ENCODE measurements at places on chromosomes 6 and 20.

DNA sequence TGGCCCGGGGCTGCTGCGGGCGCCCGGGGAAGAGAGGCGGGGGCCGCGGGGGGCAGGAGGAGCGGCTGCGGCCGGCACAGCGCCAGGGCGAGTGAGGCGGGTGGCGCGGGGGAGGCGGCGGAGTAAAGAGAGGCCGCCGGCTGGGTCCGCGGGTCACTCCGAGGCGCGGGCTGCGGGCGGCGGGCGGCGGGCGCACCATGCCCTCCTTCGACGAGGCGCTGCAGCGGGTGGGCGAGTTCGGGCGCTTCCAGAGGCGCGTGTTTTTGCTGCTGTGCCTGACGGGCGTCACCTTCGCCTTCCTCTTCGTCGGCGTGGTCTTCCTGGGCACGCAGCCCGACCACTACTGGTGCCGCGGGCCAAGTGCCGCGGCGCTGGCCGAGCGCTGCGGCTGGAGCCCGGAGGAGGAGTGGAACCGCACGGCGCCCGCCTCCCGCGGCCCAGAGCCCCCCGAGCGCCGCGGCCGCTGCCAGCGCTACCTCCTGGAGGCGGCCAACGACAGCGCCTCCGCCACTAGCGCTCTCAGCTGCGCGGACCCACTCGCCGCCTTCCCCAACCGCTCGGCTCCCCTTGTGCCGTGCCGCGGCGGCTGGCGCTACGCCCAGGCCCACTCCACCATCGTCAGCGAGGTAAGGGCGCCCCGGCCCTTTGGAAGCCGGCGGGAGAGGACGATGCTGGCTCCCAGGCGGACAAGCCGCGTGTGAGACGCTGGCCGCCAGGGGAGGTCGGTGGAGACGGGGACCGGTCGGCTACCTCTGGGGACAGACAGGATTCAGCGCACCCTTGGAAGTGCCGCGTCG is at the start of gene SLC22A3:
Gene SLC22A3 (plus strand): TSS at position 156 of the 797 bp plus-strand sequence. CDS start 42 bp downstream, at position 198.
- DNase-seq = no peak

DNA sequence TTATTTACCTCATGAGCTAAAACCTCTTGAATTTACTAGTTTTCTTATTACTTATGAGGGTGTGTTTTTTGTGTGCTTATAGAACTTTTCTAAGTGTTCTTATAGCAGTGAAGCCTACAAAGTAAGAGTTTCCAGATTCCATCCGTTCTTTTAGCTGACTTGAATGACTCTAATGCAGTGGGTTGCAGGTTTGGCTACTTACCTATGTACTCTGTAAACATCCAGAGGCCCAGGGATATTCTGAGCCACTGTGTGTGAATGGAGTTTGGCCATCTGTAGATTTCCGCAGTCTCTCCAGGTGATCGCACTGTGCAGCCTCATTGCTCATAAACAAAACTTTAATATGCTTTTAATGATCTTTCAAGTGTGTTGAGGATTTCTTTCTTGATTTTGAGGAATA is 157.8 kb downstream of the MYO6 start:
- no peak for DNase-seq

DNA sequence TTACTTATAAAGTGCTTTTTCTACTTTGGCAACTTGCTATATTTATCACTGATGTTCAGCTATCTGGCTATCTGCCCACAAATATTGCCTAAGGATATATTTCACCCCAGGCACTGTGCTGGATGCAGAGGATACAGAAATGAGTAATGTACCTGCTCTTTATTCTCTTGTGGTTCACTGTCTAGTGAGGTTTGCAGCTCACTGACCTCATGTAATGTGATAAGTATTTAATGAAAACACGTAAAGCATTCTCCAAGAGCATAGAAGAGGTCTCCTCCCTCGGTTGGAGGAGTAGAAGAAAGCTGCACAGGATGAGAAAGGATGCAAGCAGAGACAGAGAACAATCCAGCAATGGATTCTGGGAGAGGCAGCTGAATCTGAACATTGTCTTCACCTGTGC is 610.7 kb downstream of the CBLN4 start:
- DNase-seq = no peak

- DNase-seq = no peak
These were observed 102.3 kb downstream of the EDN1 start for GRCh38 chr6:12392490-12392889.

DNA sequence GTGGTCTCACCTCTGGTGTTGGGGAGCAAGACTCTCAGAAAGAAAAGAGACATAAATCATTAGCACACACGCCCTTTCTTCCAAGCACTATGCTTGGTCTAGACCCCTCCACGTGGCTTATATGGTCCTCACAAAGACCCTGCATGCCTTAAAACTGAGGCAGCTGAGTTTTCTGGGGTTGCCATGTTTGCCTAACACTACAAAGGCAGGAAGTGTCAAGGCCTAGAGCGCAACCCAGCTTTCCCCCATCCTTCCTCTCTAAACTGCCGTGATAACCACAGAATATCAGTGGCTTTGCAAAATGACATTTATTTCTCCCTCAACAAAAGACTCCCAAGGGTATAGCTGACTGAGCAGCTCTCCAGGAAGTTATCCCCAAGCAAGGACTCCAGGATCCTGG is 146.5 kb upstream of the TOP1 start:
- no peak for DNase-seq

DNA sequence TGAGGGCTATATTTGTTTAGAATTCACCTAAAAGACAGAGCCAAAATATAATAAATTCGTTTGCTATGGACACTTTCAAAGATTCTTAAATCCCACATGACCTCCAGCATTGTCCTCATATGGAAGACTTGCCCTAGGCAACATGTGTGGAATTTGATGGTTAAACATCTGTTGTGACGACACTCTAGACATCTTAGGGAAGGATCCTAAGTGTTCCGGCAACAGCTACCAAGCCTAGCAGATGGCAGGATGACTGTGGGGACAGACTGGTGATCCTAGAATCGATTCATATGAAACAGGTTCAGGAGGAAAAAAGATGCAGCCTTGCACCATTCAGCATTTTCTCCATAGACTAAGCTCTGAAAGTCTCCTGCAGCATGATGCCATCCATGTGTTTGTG is 77.6 kb upstream of the BACH2 start:
- DNase-seq = no peak

DNA sequence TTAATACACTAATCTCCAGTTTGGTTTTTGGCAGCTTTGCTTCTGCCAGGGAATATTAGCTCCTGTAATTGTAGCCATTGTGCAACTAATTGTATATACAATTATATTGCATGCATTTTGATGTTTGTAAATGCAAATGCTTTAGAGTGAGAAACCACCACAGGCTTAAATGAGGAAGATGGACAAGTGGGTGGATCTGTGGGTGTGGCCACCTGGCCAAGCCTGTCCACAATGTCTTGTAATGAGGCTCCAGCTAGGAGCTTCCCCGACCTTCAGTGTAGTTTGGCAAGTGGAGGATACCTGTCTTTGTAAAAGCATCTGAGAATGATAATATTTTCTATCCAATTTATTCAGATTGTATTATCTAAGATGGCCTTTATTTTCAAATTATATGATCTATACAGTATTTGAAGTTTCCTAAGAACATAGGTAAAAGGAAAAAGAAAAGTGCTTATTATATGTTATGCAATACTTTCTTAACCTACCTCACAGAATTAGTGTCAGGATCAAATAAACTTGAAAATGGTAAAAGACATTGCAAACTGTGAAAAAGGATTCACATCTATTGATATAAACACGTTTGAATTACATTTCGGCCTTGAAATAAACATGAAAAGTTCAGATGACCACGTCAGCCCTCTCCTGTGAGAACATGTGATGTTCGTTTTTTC is 49.3 kb upstream of the ARID1B start:
- no peak for DNase-seq

DNA sequence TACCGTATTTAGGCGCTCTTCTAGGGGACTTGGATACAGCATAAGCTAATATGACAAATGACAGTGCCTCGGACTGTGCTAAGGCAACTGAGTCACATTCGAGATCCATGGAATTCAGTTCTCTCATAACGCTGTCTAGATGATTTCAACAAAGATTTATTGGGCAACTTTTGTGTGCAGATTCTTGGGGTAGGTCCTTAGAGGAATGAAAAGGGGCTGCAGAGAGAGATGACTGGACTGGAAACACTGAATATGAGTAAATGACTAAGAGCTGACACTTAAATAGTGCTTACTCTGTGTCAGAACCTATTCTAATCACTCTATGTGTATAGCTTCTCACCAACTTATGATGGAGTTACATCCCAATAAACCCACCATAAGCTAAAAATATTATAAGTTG is 36.4 kb upstream of the MARCKS start:
- DNase-seq = no peak

- peak; percentile 60 for DNase-seq
These were observed 1.4 kb downstream of the RREB1 start for GRCh38 chr6:7108964-7109836.

- DNase-seq = no peak
These were observed 43.5 kb downstream of the ZFAND3 start for GRCh38 chr6:37862992-37863391.

- DNase-seq = peak; percentile 17
These were observed 238.5 kb downstream of the FARS2 start for GRCh38 chr6:5499644-5500306.

DNA sequence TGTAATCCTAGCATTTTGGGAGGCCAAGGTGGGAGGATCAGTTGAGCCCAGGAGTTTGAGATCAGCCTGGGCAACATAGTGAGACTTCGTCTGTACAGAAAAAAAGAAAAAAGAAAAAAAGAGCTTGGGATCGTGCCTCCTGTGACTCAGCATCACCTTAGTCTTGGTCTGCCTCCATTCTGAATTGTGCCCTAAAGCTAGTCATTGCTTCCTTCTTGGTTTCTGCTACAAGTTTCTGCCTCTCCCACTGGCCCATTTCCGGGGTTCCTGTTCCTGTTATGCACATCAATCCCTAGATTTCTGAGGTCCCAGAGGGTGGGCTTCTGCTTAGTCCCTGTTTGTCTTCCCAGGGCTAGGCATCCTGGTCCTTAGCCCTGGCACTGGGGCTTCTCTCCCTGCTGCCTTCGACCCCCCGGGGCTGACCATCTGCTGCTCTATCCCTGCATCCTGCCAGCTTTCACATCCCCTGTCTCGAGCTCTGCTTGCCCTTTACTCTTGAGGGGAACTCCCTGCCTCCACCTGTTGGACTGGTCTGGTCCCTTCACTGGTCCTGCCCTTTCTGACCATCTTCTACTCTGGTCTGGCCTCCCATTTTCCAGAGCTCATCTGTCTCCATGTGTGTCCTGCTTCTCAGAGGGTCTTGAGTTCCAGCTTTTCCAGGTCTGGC is 77.5 kb upstream of the ESR1 start:
- DNase-seq = no peak

- DNase-seq = no peak
These were observed 385.7 kb upstream of the MMS22L start for GRCh38 chr6:97668716-97669115.

- DNase-seq = no peak
These were observed 6.8 kb downstream of the HFE start for GRCh38 chr6:26094036-26094435.

DNA sequence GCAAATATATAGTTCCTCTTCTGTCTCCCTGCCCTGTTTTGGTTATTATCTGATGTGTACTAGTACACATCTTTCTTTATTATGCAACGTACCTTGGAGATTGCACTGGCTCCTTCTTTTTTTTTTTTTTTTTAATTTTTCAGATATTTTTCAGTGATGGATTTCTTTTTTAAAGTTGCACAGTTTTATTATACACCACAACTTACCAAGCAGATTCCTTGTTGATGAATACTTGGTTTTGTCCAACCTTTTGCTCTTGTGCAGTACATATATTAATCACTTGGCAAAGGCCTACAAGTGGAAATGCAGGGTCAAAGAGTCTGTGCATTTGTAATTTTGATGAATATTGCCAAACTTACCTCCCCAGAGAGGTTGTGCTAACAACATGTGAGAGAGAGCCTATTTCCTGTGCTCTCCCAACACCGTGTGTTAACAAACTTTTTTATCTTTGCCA is 50.1 kb upstream of the RNF24 start:
- peak; percentile 34 for DNase-seq

GRCh38 chr6:110741517-110741916 is 73.8 kb downstream of the CDK19 start:
- DNase-seq = no peak

DNA sequence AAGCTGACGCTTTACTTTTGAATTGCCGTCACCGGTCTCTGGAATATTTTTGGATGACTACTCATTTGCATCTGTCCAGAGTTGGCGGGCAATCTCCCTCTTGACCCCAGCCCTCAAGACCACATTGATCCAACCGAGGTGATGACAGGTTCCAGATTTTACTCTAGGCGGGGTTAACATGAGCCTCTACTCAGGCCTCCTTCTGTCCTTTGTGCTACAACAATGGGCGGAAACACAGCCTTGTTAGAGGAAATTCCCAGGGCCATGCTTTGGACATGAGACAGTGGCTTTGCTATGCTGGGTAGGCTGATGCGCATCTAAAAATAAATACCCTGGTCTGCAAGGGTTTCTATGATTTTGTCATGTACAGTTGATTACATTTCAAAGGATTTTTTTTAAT is 27.0 kb upstream of the ADGRF5 start:
- DNase-seq = peak; percentile 55

DNA sequence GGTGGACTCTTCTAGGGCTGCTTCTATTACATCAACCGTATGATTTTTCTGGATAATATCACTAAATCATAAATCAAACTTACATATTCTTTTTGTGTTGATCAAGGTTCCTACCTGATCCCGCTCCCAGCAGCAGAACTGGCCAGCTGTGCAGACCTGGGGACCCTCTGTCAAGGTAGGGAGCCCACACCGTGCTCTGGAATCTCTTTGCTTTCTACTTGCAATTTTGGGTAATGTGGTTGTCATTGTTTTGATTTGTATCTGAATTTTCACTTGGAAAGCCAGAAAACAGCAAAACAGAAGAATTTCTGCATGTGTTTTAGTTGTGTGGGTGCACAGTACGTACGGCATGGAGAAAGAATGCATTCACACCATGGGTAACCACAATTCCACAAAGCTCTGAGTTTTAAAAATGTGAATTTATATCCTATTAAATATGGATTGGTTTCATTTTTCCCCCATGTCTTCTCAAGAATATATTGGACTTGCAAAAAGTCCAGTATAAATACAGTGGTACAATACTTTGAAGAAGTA is 80.1 kb downstream of the ADGRG6 start:
- no peak for DNase-seq

GRCh38 chr6:63476302-63476701 is 96.0 kb upstream of the LOC128125822 start:
- no peak for DNase-seq

- DNase-seq = no peak
These were observed 96.3 kb upstream of the GCM1 start for GRCh38 chr6:53244958-53245357.

- no peak for DNase-seq
These were observed 74.1 kb downstream of the CDKAL1 start for GRCh38 chr6:20608356-20608755.

DNA sequence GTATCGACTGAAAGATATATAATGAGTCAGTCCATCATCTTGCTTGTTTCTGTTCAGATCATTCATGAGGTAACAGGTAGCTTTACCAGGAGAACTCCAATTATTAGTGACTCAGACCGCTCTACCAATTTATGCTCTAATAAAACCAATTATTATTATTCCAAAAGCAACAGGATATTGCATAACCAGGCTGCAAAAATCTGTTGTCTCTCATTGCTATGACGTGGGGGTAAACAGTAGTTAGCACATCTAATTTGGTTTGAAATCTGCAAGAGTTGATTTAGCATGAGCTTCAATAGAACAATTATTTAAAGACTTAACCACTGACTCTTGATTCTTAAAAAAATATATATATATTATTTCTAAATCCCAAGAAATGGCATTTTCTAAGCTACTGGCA is 90.9 kb upstream of the MAP7 start:
- no peak for DNase-seq
